ENCODE measurements at places on chromosomes 13 and 19. TPM values are rescaled to one million over a fixed set of nuclear protein-coding genes. Genes with fewer than 3 reads are reported as not detected.

COL4A2 gene
- 166 TPM for total RNA-seq

IRF2BP1 gene
- total RNA-seq = 45.7 TPM

FOSB gene
- total RNA-seq = 10.3 TPM

FLT3LG gene
- 0.55 TPM for total RNA-seq

CAMSAP3 gene
- 8.2 TPM for total RNA-seq

ICAM1 gene
- total RNA-seq = 6.1 TPM

TPTE2 gene
- not detected for total RNA-seq

HCN2 gene
- total RNA-seq = 1.8 TPM

FCAR gene
- not detected for total RNA-seq
